PC-3 (cell line): ENCODE measurements at places on chromosomes 6 and 20.

- DNase-seq = no peak
These were observed 113.1 kb downstream of the MTHFD1L start for GRCh38 chr6:150978624-150979023.

- no peak for DNase-seq
These were observed 2.7 kb downstream of the ITCH start for GRCh38 chr20:34365765-34366213.

GRCh38 chr6:157246048-157246630, 77.2 kb downstream of the TMEM242 start:
- no peak for DNase-seq

DNA sequence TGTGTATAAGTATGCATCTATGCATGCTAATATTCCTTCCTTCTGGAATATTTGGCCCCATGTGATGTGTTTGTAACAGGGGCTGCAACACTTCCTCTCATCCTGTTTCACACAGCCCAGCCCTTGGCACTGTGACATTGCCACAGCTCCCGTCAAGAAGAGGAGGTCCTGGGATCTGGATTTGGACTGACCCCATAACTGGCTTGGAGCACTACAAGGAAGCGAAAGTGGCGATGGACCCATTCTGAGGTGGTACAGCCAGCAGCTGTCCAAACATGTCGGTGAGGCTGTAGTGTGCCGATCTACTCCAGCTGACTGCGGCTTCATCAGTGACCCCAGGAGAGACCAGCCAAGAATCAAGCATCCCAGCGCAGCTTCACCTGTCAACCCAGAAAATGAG, 18.2 kb downstream of the SYNDIG1 start:
- no peak for DNase-seq

DNA sequence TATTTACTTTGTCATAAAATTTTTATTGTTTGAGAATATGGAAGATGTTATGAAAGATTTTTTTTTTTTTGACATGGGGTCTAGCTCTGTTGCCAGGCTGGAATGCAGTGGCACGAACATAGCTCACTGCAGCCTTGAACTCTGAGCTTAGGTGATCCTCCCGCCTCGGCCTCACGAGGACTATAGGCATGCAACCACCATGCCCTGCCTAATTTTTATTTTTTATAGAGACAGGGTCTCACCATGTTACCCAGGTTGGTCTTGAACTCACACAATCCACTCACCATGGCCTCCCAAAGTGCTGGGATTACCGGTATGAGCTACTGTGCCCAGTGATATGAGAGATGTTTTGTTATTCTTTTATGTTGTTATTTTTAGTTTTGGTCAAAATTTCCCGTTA, 295.8 kb downstream of the TBC1D7 start:
- DNase-seq = no peak

GRCh38 chr20:12112089-12112474, 194.4 kb downstream of the BTBD3 start:
- peak; percentile 25 for DNase-seq

DNA sequence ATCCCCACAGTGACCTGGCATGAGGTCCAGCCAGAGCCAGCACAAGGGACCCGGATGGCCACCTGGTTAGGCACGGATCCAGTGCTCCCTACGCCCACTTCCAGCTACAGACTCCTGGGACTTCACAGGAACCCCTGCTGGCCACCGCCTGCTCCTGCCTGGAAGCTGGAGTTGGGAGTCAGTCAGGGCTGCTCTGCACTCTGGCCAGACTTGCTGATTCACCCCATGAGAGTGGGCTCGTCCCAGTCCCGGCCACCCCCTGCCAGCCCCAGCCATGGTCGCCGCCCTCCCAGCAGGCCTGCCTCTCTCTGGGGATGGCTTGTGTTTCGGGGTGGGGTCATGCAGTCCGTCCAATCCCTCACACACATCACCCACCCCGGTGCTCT, 125.8 kb downstream of the DLL1 start:
- DNase-seq = no peak

- no peak for DNase-seq
These were observed 8.2 kb downstream of the ARHGAP40 start for GRCh38 chr20:38609815-38610214.

DNA sequence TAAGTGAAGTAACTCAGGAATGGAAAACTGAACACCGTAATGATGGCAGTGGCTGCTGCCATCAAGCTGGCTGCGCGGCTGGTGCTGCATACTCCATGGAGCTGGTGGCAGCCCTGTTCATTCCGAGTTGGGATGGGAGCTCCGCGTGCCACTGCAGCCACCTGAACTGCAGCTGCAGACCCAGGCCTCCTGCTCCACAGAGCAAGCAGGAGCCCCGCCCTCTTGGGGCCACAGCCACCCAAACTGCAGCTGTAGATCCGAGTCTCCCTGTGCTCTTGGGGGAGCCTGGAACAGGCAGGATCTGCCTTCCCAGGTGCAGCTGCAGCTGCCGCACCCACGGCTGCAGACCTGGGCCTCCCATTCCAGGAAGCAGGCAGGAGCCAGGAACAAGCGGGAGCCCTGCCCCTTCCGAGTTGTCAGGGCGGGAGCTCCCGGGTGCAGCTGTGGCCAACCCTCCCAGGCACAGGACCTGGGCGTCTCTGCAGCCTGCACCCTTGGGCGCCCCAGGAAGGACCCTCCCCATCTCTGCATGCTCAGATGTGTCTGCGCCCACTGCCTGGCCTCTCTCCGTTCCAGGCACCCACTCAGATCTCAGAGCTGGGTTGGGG, 120.2 kb downstream of the GMPR start:
- DNase-seq = no peak

DNA sequence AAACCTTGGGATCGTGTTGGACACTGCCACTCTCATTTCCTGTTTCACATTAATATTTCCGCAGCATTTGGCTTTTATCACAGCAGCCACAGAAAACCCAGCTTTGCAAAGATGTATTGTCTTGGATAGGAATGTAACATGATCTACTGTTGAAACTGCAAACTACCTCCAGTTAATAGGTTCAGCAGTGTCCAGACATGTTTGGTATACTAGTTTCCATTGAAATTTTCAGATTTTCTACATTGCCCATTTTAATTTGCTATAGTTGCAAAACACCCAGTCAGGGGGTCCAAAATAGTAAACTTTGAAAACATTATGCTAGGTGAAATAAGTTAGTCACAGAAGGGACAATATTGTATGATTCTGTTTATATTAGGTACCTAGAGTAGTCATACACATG, 3.3 kb downstream of the ANKRD6 start:
- DNase-seq = no peak

DNA sequence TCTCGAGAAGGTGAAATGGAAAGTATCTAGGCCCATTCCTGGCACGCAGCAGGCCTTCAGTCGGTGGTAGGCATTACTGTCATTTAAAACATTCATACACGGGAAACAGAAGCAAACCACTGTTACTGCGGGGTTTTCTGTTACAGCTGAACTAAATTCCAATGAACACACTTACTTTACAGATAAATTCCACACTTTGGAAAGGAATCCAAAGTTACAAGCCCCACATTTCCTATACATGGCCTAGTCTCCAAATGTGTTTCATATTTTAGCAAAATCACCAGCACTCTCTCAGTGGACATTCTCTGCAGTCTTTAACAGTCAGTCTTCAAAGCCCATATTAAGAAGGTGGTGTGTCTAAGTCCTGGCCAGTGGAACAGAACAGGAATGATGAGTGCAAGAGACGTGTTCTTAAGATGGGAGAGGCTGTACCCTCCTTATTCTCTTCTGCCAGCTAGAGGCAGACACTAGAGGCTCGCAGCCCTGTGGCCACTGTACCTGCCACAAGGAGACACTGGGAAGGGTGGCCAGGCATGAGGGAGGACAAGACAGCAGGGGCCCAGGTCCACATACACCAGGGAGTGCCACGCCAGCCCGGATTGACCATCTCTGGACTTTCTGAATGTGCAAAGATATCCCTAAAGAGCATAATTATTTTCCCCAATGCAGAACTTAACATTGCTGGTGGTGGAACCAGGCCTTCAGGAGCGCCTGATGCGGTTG, 76.4 kb downstream of the CDC5L start:
- DNase-seq = no peak

GRCh38 chr6:155171109-155171746, 92.6 kb upstream of the CLDN20 start:
- peak; percentile 94 for DNase-seq

- no peak for DNase-seq
These were observed 43.8 kb upstream of the XRN2 start for GRCh38 chr20:21259346-21259745.

GRCh38 chr6:120320481-120321162, 971.1 kb upstream of the MAN1A1 start:
- DNase-seq = no peak

- DNase-seq = peak; percentile 61
These were observed 82.2 kb downstream of the WDR27 start for GRCh38 chr6:169619650-169620049.

DNA sequence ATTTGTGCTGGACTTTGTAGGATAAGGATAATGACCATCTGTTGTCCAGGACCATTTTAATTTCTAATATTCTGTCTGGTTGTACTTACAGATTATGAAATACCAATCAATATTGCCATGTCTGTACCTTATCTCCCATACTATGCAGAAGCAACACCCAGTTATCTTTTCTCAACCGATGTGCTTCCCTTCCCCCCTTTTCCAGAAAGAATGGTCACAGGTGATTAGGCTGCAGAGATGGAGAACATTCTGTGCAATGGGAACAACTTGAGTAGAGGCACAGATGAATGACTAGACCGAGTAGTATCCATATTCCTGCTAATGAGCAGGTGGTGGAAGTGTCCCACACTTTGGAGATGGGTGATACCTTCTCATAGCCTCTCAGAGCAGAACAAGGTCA, 10.5 kb downstream of the RALY start:
- no peak for DNase-seq

GRCh38 chr20:62511915-62512610, 36.3 kb upstream of the GATA5 start:
- no peak for DNase-seq

GRCh38 chr6:96940322-96940721, 15.8 kb downstream of the KLHL32 start:
- DNase-seq = peak; percentile 15

DNA sequence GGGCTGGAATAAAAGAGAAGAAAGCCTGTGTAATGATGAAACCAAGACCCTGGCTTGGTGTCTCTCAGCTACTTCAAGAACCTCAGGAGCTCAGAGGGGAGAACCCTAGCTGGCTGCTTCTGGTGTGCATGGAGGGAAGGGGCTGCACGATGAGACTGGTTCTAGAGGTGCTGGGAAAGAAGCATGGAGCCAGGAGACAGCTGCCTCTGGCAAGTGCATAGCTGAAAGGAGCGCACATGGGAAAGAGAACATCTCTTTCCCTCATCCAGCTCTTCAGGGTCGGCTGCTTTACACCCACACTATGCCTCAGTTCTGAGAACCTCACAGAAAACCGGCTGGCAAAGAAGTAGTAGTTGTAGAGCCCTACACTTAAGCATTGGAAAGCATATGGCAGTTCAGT, 139.5 kb downstream of the QKI start:
- no peak for DNase-seq

- no peak for DNase-seq
These were observed 168.4 kb downstream of the MMS22L start for GRCh38 chr6:97114645-97115044.

DNA sequence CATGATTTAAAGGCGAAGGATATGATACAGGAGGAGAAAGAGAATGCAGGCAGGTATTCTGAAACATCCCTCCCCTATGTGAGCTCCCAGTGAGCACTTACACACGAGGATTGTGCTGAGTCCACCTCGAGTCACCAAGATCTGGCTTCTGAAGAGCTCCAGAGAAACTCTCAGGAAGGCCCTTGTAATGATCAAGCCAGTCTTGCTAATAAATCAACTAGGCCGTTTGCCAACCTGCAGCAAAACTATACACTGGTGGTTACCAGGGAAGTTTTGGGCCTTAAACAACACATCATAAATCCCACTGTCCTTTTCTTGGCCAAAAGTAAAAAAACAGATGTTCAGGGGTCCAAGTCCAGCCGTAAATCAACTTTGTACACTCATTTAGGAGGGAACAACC, 79.2 kb downstream of the STXBP5 start:
- peak; percentile 56 for DNase-seq

- no peak for DNase-seq
These were observed 16.1 kb upstream of the MRGBP start for GRCh38 chr20:62780204-62780603.

DNA sequence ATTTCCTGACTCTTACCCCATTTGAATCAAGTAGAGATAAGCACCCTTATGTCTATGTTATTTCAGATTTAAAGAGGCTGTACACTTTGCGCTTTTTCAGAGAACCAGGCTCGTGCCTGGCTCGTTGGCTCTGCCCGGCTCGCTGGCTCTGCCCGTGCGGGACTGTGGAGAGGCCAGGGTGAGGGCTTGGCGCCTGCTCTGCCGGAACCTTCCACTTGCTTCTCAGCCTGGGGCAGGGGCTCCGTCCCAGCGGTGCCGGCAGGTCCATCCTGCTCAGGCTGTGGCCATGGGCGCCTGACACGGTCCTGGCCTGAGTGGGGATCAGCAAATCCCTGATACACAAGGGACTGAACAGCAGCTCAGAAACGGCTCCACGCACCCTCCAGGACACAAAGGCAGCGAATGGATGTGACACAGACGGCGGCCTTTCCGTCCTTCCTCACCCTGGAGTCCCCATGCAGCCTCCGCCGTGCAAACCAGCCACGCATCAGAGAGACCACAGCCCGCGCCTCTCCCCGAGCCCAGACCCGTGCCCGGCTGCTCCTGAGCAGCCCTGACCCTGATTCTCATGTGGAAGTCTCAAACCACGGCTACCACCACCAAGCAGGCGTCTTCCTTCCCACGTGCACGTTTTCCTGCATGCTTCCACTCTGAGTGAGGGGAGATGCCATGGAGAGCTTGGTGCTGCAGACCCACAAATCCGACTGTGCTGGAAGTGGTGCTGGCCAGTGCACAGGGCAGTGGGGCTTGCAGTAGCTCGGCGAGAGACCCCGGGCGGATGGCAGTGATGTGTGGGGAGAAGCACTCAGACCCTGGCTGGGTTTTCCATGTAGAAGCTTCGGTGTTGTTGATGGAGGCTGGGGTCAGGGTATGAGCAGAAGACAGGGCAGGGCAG, 233.9 kb downstream of the ERMARD start:
- DNase-seq = no peak

DNA sequence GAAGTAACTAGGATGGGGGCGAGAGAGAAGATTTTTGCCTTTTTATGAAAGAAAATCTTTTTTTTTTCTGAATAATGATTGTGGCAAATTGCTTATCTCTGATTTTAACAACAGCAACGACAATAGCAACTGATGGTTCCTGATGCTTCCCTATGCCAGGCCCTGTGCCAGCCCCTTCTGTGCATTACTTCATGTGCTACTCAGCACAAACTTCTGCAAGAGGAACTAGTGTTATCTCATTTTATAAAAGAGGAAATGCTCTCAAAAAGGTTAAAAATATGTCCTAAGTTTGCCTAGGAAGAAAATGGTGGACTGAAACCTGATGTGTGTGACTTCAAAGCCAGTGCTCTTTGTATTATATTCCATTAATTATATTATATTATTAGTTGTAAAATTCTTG, 74.0 kb upstream of the RALGAPA2 start:
- no peak for DNase-seq
